BJ (cell line): ENCODE measurements at places on chromosomes 5 and 9.

GRCh38 chr5:150184006-150184405, 5.9 kb upstream of the SLC6A7 start:
- DNase-seq: no peak

- no peak for DNase-seq
Observed at GRCh38 chr5:159339460-159339859, 9.2 kb upstream of the IL12B start.

- no peak for DNase-seq
Observed at GRCh38 chr9:124797343-124798103, 20.6 kb downstream of the OLFML2A start.

- DNase-seq: no peak
Observed at GRCh38 chr9:132577119-132577518, 5.3 kb upstream of the BARHL1 start.

DNA sequence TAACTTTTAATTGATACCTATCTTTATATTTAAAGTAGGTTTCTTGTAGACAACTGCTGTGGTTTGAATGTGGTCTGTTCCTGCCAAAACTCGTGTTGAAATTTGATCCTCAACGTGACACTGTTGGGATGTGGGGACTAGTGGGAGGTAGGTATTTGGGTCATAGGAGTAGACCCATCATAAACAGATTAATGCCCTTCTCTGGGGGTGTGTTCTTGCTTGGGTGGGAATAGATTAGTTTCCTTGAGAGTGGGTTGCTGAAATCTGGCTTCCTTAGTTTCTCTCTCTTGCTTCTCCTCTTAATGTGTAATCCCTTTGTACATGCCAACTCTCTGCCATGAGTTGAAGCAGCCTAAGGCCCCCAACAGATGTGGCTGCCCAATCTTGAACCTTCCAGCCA, 34.6 kb upstream of the IPPK start:
- DNase-seq: no peak

DNA sequence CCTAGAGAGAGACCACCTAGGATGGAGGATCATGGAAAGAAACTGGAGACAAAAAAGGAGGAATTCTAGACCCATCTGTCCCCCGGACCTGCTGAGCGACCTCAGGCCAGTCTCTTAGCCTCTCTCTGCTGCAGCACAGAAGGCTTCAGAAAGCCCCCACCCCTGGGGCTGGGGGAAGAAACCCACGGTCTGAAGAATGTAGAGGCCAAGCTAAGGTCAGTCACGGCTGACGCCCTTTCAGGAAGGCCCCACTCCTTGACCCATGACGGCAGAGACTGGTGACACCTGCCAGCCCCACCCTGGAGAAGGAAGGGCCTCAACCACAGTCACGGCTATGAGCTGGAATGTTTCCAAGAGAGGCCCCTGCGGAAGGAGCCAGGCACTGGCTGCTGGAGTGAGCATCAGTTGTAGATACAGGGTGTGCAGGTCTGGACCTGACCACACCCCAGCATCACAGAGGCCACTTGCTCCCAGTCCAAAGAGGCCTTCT, 120.5 kb upstream of the BOD1 start:
- no peak for DNase-seq

DNA sequence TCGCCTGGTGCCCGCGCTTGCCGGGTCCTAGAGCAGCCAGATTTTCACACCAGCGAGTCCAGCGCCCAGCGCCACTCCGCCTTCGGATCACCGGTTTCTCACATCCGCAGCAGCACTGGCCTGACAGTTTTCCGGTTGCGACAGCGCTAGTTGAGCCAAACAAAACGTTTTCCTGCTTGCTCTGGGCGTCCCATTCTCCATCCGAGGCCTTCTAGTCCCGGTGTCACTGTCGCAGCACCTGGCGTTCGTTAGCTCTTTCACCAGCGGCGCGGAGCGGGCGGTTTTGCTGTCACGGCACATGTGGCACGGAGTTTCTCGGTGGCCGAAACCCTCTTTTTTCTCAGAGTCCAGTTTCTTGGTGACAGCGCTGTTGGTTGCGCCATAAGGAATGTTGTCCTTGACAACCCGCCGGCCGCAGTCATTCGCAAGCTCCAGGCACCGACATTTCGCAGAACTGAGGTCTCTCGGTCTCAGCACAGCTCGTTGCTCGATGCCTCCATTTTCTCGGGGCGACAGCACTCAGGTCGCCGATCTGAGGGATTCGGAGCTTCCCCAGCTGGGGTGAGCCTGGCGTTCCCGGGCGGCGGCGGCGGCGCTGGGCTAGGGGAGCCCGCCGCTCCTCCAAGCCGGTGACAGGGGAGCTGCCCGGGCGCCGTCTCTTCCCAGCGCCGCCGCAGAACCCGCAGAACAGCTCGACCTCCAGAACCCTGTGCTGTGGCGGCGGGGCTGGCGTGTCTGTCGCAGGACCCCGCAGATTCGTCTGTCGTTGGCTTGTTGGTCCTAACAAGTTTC, 47.8 kb downstream of the ANXA2R start:
- DNase-seq: peak; percentile 31

DNA sequence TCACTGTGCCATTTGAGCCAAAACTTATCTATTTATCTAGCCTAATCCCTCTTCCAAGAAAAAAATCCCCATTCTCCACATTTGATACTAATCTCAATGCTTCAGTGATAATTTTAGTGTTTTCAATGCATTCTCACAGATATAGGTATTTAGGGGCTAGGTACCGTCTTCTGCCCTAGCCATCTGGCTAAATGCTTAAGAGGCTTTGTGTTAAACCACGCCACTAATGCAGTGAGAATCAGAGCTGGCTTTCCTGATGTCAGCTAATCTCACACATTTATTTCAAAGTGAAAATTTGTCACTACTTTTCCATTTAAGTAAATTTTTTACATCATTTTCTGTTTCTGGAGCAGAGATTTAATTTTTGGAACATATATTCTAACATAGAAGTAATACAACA, 479.7 kb downstream of the MAN2A1 start:
- DNase-seq: no peak

DNA sequence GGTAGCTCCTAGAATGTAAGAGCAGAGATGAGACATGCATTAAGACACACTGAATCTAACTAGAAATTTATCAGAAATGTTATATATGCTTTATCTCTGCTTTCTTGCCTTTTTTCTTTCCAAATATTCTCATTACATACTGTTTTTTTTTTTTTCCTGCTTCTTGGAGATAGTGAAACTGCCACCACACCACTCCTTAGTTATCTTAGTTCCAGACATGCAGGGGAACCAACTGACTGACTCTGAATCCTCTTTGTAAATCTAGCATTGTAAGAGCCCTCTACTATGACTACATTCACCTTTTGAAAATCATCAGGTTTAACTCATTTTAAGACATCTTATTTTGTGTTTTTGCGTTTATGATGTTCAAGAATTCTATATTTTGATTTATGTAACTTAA, 181.3 kb upstream of the ST8SIA4 start:
- no peak for DNase-seq

DNA sequence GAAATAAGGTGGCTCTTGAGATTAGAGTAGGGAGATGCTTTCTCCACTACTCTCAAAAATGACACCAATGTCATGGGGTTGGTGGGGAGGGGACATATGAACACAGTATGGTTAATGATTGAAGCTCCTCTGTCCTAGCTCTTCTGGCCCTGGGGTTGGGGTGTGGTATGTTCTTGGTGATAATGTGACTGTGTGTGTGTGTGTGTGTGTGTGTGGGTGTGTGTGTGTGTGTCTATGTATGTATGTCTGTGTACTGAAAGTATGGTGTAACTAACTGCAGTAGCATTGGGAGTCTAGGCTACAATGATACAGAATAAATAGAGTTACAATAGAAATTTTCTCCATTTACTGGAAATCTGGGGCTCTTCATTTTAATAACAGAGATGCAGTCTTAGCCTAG, 121.0 kb upstream of the CD180 start:
- no peak for DNase-seq

- DNase-seq: no peak
Observed at GRCh38 chr9:81086416-81086815, 602.9 kb downstream of the TLE1 start.

DNA sequence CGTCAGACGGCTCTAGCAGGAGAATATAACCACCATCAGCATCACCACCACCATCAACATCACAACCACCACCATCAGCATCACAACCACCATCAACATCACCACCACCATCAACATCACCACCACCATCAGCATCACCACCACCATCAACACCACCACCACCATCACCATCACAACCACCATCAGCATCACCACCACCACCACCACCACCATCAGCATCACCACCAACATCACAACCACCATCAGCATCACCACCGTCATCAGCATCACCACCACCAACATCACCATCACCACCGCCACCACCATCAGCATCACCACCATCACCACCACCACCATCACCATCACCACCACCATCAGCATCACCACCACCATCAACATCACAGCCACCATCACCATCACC, 210.7 kb downstream of the C9orf50 start:
- no peak for DNase-seq

DNA sequence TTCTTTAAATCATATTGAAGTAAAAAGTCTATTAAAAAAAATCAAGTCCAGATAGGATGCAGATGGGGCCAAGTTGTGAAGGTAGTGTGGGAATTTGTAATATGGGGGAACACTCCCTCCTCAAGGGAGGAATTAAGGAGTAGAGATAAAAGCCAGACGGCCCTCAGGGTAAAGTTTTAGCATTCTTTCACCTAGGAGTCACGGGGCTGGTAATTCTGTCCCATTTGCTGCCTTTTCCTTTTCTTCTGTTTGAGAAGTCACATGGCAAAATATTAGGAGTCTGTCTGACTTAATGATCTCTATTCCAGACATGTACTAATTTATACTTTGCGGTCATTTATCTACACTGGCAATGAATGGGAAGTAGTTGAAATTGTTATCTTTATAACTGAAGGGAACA, 61.9 kb downstream of the SNX24 start:
- DNase-seq: peak; percentile 35

DNA sequence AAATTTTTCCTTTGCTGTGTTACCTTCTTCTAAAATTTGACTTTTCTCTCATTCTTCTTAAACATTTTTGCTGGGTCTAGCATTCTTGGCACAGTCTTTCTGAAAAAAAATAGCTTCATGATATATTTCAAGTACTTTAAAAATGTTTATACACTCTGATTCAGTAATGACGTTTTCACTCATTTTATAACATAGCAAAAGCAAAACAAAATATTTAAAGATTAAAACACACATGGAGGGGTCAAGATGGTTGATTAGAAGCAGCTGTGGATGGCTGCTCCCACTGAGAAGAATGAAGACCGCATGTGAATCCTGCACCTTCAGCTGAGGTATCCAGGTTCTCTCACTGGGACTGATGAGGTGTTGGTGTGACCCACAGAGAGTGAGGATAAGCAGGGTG, 188.2 kb downstream of the SGCD start:
- DNase-seq: no peak

DNA sequence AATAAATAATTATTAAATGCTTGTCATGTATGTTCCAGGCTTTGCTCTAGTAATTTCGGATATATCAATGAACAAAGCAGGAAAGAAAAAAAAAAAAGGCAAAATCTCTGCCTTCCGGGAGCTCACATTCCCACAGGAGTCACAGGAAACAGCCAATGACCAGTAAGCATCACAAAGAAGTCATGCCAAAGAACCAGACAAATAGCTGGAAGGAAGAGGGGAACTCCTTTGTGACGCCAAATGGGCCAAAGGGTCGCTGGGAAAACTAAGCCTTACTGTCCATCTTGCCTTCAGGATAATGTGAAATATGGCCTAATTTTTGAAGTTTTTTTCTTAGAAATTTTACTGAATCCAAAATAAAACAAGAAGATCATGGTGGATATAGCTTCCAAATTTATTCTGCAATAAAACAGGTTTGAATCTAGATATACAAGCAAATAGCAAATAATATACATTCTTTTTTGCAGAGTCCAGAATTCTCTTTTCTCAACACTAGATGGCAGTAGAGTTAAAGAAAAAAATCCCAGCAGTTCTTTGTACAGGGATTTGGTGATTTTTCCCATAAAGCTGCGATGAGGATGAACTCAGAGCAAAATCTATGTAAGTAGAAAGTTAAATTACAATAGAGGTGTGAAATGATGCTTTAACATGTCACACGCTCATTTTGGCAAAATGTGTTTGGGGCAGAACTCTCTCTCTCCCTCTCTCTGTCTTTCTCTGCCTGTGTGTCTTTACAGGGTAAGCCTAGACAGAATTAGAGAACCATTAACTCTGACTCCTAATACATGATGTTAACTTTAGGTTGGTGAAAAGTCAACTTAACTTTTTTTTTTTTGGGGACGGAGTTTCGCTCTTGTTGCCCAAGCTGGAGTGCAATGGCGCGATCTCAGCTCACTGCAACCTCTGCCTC, 60.0 kb upstream of the TUT7 start:
- no peak for DNase-seq

DNA sequence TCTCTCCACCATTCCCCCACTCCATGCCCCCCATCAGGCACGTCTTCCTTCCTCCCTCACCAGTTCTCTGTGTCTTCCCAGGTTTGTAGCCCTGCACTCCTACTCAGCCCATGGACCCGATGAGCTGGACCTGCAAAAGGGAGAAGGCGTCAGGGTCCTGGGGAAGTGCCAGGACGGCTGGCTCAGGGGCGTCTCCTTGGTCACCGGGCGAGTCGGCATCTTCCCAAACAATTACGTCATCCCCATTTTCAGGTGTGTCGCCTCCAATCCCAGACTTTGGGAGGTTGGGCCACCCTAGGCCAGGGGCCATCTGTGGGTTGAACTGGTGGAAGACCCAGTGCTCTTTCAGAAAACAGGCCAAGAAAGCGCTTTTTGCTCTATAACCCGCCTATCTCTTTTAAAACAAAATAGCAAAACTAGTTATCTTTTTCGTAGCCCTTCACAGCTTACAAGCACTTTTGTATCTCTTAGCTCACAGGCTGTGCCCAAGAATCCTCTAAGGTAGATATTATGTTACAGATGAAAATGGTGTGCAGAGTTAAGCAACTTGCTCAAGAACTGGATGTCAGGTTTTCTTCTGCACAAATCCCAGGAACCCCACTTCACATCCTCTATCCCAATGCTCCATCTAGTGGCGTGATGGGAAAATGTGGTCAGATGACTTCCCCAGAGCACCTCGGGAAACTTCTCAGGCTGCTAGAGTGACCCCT, 56.2 kb downstream of the PLAC8L1 start:
- DNase-seq: peak; percentile 10
